ENCODE measurements at places on chromosomes 2 and 18.
A peak's percentile ranks its signal among the peaks of the same experiment; 100 is the strongest.

GRCh38 chr2:141003967-141004657 lies 1126.7 kb downstream of the LRP1B start:
- no peak for DNase-seq

GRCh38 chr2:73314441-73314840 lies 21.1 kb upstream of the EGR4 start:
- no peak for DNase-seq

DNA sequence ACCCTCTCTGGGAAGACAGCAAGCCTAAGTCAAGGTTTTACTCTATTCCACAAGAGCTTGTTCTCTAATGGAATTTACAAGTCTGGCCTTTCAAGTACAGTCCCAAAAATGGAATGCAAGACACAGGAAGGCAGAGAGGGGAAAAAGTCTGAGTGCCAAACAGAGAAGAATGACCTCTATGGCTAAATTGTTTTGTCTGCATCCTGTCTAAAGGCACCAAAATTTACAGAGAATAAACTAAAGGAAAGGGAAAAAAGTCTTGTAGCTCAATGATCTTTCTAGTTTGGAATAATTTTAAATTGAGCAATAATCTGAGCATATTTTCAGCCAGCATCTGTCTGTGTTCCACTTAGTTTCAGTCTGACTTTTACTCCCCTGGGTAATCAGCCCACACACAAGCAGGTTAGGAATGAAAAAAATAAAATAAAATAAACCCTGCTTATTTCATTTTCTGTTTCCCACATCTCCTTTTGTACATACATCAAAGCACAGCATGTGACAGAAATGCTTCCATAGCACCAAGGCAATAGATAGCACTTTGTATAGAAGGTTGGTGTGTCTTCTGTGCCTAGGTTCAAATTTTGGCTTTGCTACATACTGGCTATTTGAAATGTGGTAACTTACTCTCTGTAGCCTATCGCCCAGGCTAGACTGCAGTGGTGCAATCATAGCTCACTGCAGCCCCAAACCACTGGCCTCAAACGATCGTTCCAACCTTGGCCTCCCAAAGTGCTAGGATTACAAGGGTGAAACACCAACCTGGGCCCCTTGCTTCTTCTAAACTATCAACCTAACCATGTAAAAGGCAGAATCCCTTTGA lies 105.1 kb downstream of the SLC8A1 start:
- no peak for DNase-seq

GRCh38 chr2:195842932-195843331 lies 185.9 kb downstream of the SLC39A10 start:
- DNase-seq: no peak

- no peak for DNase-seq
Measured at GRCh38 chr2:26809876-26810577, 24.2 kb downstream of the CENPA start.

- DNase-seq: no peak
Measured at GRCh38 chr2:96817882-96818281, 1.8 kb downstream of the CNNM3 start.

DNA sequence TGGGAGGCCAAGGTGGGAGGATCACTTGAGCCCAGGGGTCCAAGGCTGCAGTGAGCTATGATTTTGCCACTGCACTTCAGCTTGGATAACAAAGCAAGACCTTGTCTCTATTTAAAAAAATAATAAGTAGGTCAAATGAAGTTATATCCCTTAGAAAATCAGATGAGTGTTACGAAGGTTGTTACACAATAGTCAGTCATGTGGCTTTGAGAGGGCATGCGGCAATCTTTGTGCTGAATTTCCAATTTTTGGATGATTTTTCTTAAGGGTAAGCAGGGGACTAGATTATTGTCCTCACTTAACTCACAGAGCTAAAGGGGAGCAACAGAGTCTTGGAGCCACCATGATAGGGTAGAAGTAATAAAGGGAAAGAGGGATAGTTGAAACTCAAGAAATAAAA lies 71.8 kb downstream of the B3GNT2 start:
- DNase-seq: no peak

- DNase-seq: no peak
Measured at GRCh38 chr2:6926071-6926732, 9.0 kb downstream of the RNF144A start.

- DNase-seq: no peak
Measured at GRCh38 chr2:239873656-239874635, 151.2 kb downstream of the NDUFA10 start.

GRCh38 chr2:119549241-119549640 lies 5.0 kb downstream of the CFAP221 start:
- DNase-seq: no peak

DNA sequence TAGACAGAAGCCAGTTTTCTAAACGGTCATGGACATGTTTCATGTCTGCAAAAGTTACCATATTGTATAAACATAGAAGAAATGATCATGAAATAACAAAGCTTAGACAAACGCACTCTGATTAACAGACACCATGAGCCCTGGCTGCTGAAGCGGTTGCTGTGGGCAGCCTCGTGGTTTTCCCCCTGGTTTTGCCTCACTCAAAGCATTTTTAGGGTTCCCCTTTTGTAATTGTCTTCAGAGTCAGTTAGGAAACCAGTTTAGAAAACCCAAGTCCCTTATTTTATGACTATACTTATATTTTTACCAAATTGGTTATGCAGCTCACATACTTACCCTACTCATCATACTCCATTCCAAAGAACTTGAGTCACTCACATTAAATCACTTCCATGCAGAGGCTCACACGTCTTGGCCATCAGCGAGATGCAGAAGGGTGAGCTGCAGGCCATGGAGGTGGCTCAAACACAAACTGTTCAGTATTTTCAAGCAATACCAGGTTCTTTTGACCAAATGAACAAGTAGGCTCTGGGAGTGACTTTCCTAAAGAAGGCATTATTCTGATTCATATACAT lies 105.6 kb upstream of the SALL3 start:
- DNase-seq: no peak

DNA sequence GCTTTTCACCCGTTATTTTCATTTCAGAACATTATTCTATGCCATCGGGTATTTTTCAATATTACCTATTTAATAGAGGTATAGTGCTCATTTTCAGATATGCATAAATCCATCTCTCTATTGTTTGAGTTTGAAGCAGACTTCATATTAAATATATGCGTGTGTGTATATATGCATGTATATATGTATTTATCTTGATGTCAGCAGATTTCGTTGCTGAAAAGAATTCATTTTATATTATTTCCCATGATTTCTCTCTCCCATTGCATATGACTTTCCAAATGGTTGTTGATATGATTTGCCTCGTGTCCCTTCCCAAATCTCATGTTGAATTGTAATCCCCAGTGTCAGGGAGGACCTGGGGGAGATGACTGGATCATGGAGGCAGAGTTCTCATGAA lies 28.6 kb upstream of the COPS8 start:
- DNase-seq: no peak

GRCh38 chr2:44748-45341 lies 1.5 kb downstream of the FAM110C start:
- DNase-seq: no peak

- DNase-seq: peak; percentile 47
Measured at GRCh38 chr2:85353876-85354285, 447 bp downstream of the RETSAT start.

DNA sequence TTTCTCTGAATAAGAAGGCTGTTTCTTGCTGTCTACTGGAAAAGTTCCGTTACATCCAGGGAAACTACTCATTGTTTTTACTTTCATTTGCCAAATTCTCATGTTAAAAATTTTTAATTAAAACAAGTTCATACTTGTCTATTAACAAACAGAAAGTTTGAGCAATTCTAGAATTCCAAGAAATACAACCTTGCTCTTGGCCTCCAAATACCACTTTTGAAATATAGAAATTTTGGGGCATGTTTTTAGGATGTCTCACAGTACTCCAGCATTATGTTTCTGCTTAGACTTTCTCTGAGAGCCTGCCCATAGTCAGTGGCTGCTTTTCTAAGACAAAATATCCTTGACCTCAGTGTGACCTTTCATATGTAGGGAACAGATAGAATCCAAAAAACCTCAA lies 228.7 kb upstream of the RND3 start:
- DNase-seq: no peak

DNA sequence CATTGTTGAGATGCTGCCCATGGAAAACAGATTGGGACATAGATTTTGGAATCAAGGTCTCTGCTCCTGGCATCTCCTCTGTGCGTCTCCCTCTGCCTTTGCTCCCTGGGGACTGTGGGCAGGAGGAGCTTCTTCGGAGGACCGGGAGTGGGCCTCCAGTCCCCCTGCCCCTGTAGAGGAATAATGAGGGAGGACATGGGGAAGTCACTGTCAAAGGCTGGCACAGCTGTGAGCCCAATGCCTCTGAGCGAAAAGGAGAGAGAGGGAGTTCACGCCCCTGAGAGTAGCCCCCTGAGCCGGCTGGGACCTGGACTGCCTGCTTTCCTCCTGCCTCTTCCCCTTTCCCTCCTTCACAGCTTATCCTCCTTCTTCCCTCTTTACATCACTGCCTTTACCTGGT lies 195.0 kb downstream of the LOXHD1 start:
- no peak for DNase-seq

GRCh38 chr2:169664600-169664977 lies 29.6 kb downstream of the CFAP210 start:
- DNase-seq: no peak

DNA sequence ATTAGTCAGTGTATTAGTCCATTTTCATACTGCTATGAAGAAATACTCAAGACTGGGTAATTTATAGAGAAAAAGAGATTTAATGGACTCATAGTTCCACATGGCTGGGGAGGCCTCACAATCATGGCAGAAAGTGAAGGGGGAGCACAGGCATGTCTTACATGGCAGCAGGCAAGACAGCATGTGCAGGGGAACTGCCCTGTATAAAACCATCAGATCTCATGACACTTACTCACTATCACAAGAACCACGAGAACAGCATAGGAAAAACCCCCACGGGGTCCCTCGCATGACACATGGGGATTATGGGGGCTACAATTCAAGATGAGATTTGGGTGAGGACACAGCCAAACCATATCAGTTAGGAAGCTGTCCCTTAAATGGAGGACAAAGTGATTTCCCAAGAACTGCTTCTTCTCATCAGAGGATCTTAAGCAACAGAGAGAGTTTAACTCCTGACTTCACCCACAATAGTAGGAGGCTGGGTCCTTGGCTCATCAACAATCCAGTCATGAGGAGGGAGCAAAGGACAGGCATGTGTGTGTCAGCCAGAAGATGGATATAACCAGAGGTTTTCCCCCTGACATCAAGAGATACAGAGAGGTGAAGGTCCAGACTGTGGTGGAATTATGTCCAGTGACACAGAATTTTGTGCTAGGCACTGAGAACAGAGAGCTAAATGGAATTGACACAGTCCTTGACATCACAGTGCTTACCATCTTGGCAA lies 203.8 kb upstream of the SH3BP4 start:
- no peak for DNase-seq

GRCh38 chr2:120551522-120551921 lies 184.1 kb upstream of the GLI2 start:
- DNase-seq: no peak

GRCh38 chr2:126930970-126931590 lies 32.4 kb downstream of the TEX51 start:
- DNase-seq: no peak

DNA sequence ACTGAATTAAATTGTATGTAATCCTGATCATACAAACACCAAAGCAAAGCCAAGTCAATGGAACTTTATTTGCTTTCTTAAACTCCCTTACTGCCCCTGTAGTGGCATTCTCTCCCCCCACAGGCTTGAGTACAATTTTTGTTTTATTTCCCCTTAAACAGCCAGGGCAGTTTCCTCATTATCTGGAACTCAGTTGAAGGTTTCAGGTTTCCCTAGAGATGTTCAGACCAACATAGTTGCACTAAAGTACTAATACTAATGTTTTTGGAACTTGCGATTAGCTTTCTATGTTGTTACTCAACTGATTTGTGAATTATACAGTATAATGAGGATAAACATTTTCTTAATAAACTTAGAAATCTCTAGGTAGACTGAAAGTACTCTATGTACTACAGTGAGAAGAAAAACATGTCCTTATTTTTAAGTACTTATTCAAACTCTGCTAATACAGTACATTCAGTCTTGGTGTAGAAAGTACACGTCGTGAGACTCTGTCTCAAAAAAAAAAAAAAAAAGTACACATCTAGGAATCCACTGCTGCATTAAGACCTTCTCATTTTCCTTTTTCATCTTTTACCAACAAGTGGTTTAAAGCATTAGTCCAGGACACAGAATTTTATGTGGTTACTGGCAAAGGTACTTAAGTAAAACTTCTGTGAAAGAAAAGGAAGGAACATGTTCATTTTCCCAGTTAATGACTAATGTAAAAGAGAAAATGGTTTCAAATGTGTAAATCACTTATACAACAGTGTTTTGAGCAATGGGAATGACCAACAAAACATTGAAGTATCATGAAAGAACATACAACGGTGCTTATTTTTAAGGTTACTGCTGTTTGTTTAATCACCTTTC lies 209.5 kb upstream of the SMAD7 start:
- DNase-seq: no peak

DNA sequence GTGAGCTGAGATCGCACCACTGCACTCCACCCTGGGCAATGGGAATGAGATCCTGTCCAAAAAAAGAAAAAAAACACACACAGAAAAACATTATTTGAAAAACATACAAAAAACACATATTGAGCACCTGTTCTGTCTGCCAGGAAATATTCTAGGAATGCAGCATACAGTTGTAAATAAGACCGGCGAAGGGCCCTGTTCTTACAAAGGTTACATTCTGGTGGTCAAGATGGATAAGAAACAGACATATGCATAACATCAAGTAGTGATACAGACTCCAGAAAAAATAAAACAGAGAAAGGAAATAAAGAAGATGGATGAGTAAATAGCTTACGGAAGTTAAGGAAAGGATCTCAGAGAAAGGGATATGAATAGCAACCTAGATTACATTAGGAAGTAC lies 159.8 kb downstream of the GALNT3 start:
- no peak for DNase-seq

DNA sequence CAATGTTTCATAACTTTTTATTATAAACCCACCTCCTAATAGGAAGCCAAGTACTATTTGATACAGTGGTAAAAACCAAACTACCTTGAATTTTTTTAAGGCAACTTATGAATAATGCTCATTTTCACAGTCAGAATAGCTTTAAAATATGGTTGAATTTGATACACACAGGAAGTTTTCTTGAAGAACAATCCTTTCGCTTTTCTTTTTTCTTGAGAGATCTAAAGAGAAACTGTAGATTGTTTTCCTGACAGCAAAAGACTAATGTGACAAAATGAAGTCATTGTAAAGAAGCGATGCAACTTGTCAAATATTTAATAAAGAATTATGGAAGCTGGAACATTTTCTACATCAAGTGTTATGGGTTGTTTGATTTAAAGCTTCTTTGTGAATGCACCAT lies 227.7 kb downstream of the ALPK2 start:
- no peak for DNase-seq

GRCh38 chr2:23505218-23505983 lies 120.4 kb downstream of the KLHL29 start:
- no peak for DNase-seq

- no peak for DNase-seq
Measured at GRCh38 chr2:124832521-124832920, 807.4 kb downstream of the CNTNAP5 start.

- DNase-seq: no peak
Measured at GRCh38 chr2:17579605-17580318, 39.3 kb downstream of the VSNL1 start.
